ENCODE measurements at places on chromosomes 6 and 20.

- DNase-seq = no peak
Measured at GRCh38 chr6:151962246-151962846, 154.9 kb downstream of the ESR1 start.

DNA sequence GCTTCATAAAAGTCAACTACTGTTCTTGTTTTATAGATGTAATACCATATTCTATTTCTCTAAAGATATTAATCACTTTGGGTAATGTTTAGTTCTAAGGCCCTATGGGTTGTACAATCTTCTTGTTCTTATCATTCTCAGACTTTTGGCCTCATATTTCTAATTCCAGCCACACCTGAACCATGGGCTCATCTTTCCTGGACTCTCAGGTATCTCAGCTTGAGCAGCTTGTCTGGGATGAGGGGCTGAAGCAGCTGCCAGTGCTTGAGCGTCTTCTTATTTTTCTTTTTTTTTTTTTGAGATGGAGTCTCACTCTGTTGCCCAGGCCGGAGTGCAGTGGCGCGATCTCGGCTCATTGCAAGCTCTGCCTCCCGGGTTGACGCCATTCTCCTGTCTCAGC, 150.2 kb downstream of the KIF6 start:
- DNase-seq = no peak

DNA sequence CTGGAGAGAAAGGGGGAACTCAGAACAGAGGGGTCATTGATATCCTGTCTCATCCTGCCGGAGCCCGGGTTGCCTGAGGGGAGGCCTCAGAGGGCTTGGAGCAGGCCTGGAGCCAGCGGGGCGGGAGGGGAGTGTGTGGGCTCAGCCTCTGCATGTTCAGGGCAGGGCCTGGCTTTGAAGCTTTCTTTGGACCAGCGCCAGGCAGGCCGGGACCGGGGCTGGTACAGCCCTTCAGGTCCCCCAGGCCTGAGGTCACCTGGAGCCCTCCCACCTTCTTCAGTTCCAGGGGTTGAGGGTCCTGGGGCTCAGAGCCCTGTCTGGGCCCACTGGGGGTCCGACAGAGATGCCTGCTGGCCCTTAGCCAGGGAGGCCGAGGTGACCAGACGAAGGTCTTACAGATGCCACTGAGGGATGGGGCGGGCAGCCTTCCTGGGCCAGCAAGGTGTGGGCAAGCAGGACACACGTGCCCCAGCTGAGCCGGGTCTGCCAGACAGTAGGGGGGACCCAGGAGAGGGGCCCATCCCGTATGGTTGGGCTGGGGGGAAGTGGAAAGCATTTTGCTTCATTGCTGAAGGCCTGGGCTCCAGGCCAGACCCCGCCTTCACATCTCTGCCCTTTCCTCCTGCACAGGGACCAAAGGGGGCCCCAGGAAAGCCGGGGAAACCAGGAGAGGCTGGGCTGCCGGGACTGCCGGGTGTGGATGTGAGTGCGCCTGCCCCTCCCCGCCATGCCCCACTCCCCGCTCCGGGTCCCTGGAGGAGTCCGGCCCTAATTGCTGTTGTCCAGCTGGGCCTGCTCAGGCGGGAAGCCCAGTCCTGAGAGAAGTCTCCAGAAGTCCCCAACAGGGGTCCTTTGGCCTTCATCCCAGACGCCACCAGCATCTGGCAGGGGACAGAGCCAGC, 2.0 kb downstream of the COL9A3 start:
- DNase-seq = no peak

DNA sequence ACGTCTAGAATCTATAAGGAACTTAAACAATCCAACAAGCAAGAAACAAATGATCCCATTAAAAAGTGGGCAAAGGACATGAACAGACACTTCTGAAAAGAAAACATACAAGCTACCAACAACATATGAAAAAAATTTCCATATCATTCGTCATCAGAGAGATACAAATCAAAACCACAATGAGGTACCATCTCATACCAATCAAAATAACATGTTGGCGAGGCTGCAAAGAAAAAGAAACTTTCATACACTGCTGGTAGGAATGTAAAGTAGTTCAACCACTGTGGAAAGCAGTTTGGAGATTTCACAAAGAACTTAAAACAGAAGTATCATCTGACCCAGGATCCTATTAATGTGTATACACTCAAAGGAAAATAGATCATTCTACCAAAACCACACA, 243.9 kb upstream of the RUNX2 start:
- DNase-seq = no peak

- DNase-seq = no peak
Measured at GRCh38 chr20:41006936-41007474, 21.6 kb upstream of the TOP1 start.

DNA sequence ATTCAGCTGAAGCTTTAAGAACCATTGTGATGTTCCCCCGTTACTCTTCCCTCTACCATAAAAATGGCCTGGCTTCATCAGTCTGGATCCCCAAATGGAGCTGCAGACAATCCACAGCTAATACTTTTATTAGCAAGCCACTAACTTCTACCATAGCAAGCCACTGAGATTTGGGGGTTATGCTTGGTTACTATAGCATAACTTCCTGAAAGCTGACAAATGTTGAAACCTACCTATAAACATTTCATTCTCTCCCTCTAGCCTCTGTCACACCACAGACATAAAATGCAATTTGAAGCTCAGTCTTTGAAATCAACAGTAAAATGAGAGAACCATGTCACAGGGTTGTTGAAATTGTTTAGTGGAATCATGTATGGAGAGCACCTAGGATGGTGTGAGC, 3.0 kb upstream of the HTR1E start:
- DNase-seq = no peak

- DNase-seq = no peak
Measured at GRCh38 chr6:137901454-137901853, 34.4 kb downstream of the TNFAIP3 start.

GRCh38 chr6:22899426-22899825, 330.1 kb downstream of the HDGFL1 start:
- DNase-seq = no peak

DNA sequence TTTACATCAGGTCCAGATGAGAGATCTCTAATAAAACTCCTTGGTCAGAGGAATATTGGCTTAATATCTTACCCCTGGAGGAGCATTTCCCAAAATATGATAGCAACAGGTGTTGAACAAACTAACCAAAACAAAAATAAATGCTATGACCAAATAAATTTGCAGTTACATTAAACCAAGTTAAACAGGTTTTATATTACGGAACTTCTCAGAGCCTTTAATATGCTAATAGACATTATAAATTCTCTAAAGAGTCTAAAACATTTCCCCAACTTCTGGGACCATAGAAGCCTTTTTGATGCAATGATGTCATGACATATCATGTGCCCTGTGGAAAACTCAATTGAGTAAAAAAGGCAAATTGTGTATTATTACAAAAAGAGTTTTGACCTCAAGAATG, 90.9 kb upstream of the ARMC2 start:
- DNase-seq = no peak

GRCh38 chr6:24925661-24926060, 10.1 kb downstream of the RIPOR2 start:
- no peak for DNase-seq

DNA sequence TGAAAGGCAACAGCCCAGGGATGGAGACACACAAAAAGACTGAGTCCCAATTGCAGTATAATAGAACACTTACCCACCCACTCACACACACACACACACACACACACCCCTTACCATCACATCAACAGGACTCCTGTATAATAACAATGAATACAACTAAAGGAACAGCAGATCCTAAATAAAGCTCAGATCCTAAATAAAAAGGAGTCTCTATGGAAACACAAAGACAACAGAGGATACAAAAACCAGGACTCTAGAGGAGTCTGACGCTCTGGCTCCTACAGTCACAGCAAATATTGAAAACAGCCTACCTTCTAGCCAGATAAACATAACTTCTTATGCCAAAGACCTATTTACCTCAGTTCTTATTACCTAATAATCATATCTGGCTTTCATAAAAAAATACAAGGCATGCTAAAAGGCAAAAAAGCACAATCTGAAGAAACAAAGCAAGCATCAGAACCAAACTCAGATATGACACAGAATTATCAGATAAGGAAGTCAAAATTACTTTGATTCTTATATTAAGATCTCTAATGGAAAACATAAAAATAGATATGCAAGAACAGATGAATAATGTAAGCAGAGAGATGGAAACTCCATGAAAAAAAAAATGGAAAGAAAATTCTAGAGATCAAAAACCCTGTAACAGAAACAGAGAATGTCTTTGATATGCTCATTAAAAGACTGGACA, 134.9 kb downstream of the MMUT start:
- DNase-seq = no peak

- no peak for DNase-seq
Measured at GRCh38 chr6:126480268-126480667, 140.4 kb downstream of the CENPW start.

DNA sequence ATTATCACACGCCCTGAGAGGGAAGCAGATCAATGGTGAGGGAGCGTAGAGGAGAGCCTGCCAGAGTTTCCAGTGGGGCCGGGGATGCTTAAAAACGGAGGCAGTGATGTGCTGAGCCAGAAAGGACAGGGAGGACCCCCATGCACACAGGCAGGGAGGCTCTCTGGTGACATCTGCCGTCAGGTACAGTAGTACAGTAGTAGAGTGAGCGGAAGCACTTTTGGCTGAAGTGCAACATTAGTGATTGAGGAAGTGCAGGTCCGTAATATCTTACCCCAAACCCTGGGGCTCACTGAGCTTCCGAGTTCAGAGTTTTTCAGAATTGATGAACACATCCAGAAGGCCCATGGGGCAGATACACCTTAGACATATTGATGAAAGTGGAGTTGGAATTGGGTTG, 42.1 kb downstream of the GFRA4 start:
- no peak for DNase-seq

GRCh38 chr6:80456724-80457438, 350.4 kb downstream of the BCKDHB start:
- no peak for DNase-seq

DNA sequence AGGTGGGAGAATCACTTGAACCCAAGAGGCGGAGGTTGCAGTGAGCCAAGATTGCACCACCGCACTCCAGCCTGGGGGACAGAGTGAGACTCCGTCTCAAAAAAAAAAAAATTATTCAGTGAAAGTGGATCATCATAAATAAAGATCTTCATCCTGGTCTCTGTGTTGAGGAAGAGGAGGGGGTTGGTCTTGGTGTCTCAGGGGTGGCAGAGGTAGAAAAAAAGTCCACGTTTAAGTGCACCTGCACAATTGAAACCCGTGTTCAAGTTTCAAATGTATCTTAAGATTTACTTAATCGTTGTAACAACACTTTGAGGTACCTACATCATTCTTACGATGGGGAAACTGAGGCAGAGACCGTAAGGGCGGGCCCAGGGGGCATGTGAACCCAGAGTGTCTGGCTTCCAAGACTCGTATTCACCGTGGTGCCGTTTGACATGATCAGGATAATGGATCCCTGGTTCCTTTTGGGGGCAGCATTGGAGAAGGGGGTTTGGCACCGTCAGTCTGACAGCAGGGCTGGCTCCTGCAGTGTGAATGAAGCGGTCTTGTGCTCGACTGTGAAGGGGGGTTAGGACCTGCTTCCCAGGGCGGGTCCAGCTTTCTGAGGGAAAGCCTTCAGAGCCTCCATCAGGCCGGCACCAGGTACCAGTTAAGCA, 32.9 kb upstream of the ID1 start:
- DNase-seq = no peak

GRCh38 chr6:16694781-16695578, 66.3 kb downstream of the ATXN1 start:
- DNase-seq = no peak

DNA sequence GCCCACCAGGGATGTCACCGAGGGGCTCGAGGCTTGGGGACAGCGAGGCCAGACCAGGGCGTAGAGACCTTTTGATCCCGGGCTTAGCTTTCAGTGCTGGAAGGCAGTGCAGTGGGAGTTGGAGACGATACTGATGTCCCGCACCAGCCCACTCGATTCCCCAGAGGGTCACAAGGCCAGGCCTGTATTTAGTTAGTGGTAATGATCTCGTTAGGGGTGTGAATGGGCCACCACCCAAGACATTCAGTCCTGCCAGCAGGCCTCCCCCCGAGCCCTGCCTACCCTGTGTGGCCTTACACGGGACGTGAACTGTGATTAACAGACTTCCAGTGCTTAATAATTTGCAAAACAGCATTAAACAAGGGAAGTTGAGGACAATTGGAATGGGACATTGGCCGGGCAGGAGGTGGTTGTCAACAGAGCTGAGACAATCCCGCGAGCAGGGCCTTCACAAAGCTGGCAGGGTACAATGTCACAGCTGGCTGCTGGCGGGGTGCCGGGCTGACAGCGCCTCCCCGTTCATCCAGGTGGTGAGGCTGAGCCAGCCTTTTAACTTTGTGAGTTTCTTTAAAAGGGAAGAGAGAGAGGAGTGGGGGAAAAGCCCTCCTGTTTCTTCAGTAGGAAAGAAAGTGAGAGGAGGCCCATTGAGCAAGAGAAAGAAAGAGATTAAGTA, 175.3 kb upstream of the RALGAPA2 start:
- DNase-seq = no peak

- no peak for DNase-seq
Measured at GRCh38 chr6:33458676-33459075, 4.3 kb downstream of the ZBTB9 start.

- DNase-seq = no peak
Measured at GRCh38 chr20:17365831-17366230, 139.0 kb downstream of the PCSK2 start.

GRCh38 chr6:16355699-16356446, 117.5 kb downstream of the GMPR start:
- DNase-seq = no peak

DNA sequence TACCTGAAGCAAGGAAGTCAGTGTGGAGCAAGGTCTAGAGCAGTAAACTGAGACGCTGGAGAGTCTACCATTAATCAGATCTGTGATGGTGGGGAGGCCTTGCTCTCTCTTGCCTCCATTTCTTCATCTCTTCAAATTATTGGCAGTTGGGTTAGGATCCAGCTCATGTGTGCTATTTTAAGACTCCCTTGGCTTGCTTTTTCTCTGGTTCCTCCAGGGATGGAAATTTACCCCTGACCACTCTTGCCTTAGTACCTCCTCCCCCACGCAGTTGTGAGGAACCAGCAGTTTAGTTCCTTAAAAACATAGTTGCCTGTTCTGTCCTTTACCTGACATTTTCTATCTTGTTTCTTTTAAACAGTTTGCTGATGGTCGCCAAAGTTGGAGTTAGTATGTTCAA, 7.4 kb downstream of the TMEM14C start:
- no peak for DNase-seq

- no peak for DNase-seq
Measured at GRCh38 chr6:50003139-50003538, 18.7 kb downstream of the DEFB110 start.

DNA sequence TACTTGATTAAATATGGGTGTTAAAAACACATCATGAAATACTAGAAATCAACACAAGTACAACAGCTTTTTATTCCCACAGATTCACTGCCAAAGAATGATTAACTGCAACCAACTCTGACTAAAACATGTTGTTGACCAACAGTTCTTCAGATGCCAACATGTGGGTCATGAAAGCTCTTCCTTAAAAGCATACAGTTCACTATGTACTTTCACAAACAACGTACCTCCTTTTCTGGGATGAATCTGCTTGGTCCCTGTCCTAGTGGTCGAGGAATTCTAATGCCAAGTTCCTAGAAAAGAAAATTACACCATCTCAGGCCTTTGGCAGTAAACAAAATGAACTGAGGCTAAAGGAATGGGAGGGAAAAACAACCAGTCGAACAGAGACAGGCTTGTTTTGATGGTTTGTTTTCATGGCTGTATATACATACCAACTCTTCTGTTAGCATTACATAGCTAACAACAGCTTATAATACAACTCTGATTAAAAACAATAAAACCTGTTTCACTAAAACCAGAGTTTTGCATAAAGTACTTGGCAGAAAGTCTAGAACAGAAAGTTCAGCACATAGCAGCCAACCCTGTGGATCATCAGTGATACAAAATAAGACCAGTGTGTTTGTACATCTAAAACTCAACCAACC, 92.5 kb downstream of the SESN1 start:
- DNase-seq = no peak

All from T follicular helper cell (primary cell).